SHP77 (cell line): ENCODE measurements at places on chromosomes 16 and 17.

DNA sequence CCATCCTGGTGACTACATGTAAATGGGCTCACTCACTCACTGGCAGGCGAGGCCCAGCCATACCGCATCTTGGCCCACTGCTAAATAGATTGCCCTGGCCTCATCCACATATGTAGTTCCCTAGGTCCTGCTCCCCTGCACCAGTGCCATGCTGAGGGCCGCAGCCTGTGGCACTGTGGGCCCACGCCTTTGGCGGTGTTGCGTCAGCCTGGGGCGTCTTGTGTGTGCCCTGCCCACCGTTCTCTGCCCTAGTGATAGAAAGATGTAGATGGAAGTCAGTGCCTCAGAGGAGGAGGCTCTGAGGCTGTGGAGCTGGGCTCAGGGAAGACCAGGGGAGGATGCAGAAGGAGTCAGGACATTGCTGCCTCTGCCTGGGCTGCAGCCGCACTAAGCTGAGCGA, 18.9 kb downstream of the C17orf75 start:
- no peak for DNase-seq

DNA sequence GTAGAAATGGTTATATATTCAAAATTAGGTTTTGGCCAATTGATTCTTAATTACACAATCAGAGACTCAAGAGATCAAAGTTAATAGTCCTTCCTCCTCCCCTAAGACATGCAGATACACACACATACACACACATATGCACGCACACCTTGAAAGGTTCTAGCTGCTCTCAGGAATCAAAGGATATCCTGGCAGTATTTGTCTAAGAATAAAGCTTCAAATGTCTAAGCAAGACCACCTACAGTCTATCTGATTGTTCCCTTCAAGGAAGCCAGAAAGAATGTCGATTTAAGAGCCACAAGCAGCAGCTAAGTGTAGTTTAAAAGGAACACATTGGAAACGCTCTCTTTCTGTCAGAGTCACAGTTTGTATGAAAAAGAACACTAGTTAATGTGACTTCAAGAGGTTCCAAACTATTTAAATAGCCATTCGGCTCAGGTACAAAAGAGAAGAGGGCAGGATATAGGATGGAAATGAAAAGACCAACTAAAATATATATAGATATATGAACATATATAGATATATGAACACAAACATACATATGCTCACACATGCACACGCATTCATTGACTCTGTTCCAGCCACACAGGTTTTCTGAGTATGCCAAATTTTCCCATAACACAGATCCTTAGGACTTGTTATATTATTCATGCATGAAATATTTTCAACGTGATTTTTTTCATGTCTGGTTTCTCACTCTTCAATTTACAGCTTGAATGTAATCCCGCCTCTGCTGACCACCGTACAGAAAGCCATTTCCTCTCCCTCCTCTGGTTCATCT, 79.0 kb downstream of the CDH8 start:
- no peak for DNase-seq

DNA sequence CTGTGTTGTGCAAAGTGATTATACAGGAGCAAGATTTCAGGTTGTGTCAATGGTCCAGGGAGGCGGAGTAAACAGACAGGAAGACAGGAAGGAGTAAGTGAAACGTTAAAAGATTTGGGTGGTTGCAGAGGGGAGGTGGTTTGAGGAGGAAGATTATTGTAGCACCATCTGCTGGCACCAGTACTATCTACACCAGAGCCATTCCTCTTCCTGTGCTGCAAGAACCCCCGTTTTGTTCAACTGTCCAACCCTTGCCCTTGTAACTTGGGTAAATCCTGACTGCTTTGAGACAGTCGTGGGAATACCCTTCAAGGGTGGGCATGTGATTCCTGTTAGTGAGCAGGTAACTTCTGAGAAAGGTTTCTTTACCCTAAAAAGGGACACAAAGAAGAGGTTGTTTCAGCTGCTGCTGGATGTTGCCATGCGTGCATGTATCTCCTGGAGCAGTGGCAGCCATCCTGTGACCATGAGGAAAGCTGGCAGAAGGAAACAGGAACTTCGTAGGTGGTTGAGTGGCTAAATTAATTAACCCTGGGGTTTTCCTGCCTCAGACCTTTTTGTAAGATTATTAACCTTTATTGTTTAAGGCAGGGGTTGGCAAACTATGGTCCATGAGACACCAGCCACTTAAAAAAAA, 124.1 kb downstream of the PRKCA start:
- DNase-seq, result no peak

DNA sequence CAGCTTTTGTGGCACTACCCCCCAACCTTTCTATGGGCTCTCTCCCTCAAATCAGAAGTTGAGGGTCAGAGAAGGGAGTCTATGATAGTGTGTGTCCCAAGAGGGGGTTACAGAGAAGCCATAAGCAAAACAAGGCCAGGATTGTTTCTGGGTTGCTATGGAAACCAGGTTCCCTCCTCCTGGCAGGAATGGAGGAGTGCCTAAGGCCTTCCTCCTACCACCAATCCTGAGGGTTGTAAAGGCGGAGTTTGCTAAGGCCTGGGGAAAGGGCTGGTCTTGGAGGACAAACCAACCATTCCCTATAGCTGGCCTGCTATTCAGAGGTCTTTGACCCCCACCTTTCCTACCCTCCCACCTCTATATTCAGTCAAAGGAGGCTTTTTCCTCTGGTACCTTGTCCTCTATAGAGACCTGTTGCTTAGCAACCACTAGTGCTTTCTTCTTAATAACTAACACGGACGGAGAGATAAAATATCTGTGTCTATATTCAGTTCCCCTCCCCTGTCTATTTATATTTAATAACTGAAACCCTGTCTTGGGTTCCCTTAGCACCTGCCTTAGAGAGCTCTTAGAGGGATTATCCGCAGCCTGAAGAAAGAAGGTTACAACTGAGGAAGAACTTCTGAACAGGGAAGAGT, 43.4 kb downstream of the NEUROD2 start:
- no peak for DNase-seq

GRCh38 chr17:3750296-3750695, 26.6 kb downstream of the HASPIN start:
- DNase-seq, result no peak
